ENCODE measurements at places on chromosomes 5 and 9.

DNA sequence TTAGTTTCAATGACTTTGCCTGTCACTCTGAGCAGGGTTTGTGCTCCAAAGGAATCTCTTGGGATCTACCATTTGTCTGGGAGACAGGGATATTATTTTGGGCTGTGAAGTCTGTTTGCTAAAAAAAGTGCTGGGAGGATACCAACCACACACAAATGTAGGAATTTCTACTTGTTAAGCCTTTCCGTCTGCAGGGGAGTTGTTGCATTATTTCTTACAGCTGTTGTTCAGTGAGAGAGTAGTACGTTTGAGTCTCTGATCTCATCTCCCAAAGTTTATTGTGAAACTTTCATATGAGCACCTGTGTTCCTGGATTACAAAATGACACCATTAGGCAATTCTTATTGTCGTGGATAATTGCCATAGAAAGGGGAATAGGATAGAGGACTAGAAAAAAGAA lies 78.3 kb upstream of the SEMA6A start:
- no peak for DNase-seq
- H3K27ac ChIP-seq: no peak overlapping the region
- no peaks in the 10 kb centered on the region for H3K36me3 ChIP-seq
- H3K4me1 ChIP-seq: peaks cover 14% of the 10 kb centered on the region
- H3K4me3 ChIP-seq: no peak overlapping the region
- H3K27me3 ChIP-seq: no peaks in the 10 kb centered on the region

DNA sequence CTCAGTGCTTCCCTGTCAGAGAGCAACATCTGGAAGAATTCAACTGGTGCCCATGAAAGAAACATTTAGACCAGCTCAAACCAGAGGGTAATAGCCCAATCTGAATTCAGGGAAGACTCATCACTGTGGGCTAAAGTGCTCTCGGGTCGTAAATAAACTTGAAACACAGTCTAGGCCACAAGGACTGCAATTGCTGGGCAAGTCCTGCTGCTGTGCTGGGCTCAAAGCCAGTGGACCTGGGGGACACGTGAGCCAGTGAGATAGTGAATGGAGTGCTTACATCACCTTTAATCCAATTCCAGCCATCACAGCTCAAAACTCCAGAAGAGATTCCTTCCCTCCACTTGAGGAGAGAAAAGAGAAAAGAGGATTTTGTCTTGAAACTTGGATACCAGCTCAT lies 78.1 kb upstream of the DAP start:
- no peaks in the 10 kb centered on the region for H3K36me3 ChIP-seq
- no peak for DNase-seq
- H3K27me3 ChIP-seq: no peaks in the 10 kb centered on the region
- H3K4me1 ChIP-seq: no peaks in the 10 kb centered on the region
- no peak overlapping the region for H3K27ac ChIP-seq

- H3K4me3 ChIP-seq: no peak overlapping the region
- no peak overlapping the region for H3K27ac ChIP-seq
- no peaks in the 10 kb centered on the region for H3K27me3 ChIP-seq
Measured at GRCh38 chr9:131980267-131981016, 99.2 kb downstream of the MED27 start.

GRCh38 chr5:35138232-35138631 lies 90.5 kb upstream of the AGXT2 start:
- DNase-seq: peak; percentile 39
- no peak overlapping the region for H3K27ac ChIP-seq
- H3K4me3 ChIP-seq: no peak overlapping the region
- H3K4me1 ChIP-seq: no peaks in the 10 kb centered on the region
- H3K27me3 ChIP-seq: no peaks in the 10 kb centered on the region

DNA sequence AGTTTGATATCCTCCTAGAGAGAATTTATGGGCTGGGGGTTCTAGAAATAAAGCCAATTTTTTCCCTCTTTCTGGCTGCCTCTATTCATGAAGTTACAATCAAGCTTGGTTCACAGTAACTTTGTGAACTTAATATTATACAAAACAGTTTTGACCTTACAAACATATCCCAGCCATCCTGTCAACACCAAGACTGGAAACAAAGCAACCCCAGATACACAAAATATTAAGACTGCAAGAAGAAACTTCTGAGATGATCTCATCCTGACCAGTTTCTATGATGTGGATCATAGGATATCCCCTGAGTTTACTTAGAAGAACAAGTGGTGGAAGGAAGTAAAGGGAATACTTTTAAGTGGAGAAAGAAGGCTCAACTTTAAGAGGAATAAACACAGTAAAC lies 28.3 kb upstream of the CER1 start:
- peaks cover 18% of the 10 kb centered on the region for H3K4me1 ChIP-seq
- no peak for DNase-seq
- no peak overlapping the region for H3K27ac ChIP-seq
- no peak overlapping the region for H3K4me3 ChIP-seq
- peaks cover 9% of the 10 kb centered on the region for H3K36me3 ChIP-seq
- H3K27me3 ChIP-seq: no peaks in the 10 kb centered on the region

Measured in cardiac muscle cell (in vitro differentiated cells and primary cell).